ENCODE measurements at places on chromosomes 5 and 9.

- DNase-seq = no peak
Observed at GRCh38 chr5:62902126-62902525, 323.5 kb downstream of the LRRC70 start.

DNA sequence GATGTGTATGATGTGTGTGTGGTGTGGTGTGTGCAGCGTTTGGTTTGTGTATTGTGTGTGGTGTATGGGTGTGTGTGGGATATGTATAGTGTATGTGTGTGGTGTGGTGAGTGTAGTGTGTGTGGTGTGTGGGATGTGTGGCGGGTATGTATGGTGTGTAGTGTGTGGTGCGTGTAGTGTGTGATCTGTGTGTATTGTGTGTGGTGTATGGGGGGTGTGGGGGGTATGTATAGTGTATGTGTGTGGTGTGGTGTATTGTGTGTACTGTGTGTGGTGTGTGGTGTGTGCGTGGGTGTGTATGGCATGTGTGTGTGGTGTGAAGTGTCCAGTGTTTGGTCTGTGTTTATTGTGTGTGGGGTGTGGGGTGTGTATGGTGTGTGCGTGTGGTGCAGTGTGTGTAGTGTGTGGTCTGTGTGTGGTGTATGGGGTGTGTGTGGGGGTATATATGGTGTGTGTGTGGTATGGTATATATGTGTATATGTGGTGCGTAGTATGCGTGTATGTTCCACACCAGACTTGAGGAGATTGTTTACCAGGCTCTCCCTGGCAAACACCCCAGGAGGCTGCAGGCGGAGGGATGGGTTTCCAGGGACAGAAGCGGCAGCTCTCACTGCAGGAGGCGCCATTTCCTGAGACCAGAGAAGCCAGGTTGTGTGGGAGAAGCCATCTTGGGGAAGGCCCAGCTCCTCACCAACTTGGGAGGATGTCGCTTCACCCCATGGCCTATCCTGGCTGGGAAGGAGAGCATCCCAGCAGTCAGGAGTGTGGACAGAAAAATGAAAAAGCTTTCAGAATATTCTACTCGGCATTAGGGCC lies 138.1 kb downstream of the NXNL2 start:
- no peak for DNase-seq

DNA sequence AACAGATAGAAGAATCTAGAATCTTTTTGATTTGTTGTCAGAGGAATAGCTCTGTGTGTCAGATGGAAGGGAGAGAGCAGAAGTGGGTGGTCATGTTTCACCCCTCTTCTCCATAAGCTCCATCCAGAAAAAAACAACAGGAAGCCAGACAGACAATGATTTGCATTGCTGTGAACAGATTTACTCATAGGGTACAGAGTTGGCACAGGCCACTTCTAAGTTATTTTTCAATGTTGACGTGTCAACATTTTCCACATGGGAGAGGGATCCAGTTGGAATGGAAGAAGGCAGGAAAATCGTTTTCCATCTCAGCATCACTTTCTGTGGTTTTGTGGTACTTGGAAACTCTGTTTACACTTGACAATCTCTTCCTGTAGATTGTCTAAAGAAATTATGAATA lies 86.7 kb downstream of the INSYN2B start:
- DNase-seq = no peak

DNA sequence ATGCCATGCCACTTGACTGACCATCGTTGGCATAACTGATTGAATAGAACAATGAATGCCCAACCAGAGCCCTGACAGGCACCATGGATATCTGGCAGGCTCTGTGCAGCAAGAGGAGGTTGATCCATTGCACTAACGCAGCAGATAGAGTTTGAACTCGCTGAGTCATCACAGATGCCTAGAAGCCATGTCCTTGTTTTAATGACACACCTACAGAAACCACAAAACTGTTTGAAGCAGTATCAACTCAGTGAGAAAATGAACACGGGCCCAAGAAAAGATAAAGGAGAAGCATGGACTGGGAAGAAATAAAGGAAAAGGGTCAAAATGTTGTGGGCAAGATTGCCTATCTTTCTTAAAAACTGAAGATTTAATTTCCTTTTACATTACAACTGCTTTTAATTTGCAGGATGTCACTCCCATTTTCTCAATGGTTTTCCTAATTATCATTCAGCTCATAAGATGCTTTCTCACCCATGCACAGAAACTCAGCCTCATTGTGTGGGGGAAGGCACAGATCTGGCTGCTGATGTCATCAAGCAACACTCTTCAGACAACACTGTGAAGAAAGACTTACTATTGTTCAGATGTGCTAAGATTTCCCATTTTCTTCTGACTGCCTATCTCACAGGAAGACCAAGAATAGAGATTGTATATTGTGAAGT lies 129.0 kb downstream of the PIK3R1 start:
- peak; percentile 78 for DNase-seq

DNA sequence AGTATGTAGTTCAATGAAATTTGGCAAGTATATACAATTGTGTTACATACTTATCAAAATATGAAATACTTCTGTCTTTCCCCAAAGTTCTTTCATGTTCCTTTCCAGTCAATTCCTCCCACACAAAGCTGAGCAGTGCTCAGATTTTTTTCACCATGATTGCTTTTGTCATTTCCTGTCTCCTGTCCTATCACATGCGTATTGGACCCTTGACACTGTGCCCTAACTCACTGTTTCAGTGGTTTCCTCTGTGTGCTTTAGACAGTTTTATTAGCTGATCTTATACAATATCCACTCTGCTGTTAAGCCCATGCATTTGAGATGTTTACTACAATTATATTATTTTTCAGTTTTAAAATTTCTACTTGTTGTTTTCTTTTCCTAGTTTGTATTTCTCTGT lies 463.6 kb upstream of the MEF2C start:
- no peak for DNase-seq

DNA sequence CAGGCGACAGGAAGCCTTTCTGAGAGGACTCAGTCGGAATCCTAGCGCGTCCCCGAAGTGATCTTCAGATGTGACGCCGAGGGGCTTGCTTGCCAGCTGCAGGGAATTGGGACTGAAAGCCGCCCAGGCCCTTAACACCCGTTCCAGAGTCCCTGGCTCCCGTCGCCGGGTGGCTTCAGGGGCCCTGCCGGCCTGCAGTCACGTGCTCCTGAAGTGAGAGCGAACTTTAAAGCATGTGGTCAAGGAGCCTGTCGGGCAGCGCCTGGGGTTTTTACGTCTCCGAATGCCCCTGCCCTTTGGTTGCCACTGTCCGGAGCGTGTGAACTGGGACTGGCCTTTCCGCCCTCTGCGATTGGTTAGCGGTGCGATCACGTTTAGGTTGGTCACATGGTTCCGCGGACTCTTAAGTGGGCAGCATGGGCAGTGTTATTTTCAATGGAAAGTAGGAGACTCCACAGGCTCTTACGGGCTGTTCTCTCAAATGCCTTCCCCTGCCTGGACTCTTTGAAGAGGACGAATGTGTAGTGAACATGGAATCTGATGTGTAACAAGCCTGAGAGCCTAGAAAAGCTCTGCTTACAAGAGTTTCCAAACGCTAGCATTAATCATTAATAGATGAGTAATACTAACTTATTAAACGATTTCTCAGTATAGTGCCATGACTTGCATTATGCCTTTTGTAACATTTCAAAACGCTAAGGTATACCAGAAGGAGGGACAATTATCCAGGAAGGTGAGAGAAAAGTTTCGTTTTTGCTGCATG lies 1.9 kb downstream of the VLDLR start:
- peak; percentile 8 for DNase-seq

DNA sequence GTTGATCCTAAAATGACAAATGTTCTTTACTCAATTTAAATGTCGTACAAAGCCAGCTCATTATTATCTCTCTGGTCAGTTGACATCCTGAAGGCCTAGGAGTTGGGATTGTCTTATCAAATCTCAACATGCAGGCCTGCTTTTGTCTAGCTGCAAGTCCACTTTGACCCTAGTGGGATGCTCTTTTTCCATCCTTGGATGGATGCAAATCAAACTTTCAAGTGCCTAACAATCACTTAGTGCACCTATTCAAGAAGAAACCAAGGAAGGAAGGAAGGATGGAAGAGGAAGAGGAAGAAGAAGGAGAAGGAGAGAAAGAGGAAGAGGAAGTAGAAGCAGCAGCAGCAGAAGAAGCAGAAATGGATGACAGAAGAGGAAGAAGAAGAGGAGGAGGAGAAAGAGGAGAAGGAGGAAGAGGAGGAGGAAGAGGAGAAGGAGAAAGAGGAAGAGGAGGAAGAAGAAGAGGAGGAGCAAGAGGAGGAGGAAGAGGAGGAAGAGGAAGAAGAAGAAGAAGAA lies 109.6 kb downstream of the PIK3R1 start:
- no peak for DNase-seq

- no peak for DNase-seq
Observed at GRCh38 chr5:107389775-107390148, 281.0 kb downstream of the EFNA5 start.

GRCh38 chr5:167375125-167375524 lies 916.3 kb upstream of the WWC1 start:
- DNase-seq = no peak

DNA sequence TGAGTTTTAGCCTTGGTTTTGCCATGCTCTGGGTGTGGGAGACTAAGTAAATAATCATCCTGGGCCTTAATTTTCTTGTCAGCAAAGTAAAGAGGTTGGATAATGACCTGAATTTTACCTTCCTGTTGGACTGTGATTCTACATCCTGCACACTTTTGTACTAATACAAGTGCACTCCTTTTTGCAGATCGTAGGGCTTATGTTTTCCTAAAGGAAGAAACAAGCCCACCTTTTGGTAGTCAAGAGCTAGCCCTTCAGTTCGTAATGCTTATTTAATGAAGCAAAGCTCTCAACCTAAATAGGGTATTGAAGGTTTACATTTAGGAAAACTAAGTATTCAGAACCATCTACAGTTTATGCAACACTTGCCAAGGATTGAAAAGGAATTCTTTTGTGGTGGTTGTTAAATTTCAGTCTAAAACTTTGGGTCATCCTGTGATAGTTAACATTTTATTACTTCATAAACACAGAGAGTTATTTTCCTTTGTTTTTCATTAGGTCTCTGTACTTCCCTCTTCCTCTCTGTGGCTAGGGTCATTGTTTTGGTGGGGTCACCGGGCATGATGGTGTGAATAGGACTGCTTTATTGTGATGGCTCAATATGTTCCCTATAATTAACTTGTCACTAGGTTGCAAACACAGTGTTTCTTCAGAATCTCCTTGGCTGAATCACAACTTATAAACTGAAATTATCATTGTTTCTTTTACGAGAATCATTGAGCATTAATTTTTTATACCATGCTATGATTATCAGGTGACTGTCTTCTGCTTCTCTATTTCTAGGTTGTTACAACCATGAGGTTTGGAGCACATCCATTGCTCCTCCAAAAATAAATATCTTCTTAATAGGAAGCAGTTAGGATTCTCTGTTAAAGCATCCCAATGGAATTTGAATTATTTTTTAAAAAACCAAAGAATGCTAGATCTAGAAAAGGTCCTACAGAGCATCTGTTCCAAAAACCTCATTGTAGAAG lies 28.5 kb downstream of the SPINK5 start:
- no peak for DNase-seq

DNA sequence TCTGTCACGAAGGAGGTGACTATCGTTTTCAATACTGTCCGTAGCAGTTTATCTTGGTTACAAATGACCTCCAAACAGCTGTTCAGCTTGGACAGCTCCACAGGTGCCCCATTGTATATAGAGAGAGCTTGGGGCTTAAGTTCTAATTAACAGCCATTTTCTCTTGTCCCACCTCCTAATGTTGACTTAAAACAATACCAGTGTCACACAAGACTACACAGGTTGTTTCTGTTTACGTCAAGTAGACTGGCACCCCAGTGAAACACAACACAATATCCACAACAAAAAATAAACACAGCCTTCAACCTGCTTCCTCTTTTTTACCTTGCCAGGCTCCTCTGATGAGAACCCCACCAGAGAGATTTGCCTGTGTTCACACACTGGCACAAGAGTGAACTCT lies 39.8 kb upstream of the TLE1 start:
- DNase-seq = no peak

DNA sequence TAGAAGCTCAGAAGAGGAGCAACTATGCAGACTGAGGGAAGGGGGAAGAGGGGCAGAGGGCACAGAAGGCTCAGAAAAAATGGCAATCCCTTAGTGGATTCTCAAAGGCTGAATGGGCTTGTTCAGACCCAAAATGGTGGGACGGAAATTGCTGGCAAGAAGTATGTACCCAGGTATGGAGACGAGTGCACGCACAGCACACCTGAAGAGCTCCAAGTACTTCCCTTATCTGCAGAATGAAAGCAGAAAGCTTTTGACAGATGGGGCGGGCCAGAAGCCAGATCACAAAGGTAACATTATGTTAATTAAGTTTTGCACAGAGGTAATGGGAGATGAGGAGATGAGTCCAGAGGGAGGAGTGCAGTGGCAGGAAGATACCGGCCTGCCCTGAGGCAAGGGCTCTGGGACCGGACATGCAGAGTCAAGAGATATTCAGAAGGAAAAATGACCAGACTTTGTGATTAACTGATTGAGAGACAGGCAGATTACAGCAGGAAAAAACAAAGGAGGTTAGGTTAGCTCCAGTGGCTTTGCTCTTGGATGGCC lies 138.1 kb upstream of the PIK3R1 start:
- DNase-seq = no peak

DNA sequence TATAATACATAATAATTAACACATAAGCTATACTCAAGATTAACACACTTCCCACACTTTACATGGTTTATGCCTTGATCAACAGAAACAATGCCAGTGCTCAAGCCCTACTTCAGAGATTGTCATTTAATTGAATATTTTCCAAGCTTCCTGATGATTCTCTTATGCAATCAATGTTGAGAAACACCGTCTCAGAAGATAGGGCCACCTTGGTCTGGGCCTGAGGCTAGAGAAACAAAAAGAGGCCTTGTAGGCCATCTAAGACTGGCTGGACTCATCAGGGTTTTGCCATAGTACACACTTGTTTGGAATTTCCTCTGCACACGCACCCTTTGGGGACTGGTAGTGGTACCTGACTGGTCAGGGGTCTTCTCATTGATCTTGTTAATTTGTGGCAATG lies 16.3 kb downstream of the C9orf152 start:
- no peak for DNase-seq

- peak; percentile 9 for DNase-seq
Observed at GRCh38 chr9:109817146-109817845, 37.3 kb downstream of the PALM2AKAP2 start.

DNA sequence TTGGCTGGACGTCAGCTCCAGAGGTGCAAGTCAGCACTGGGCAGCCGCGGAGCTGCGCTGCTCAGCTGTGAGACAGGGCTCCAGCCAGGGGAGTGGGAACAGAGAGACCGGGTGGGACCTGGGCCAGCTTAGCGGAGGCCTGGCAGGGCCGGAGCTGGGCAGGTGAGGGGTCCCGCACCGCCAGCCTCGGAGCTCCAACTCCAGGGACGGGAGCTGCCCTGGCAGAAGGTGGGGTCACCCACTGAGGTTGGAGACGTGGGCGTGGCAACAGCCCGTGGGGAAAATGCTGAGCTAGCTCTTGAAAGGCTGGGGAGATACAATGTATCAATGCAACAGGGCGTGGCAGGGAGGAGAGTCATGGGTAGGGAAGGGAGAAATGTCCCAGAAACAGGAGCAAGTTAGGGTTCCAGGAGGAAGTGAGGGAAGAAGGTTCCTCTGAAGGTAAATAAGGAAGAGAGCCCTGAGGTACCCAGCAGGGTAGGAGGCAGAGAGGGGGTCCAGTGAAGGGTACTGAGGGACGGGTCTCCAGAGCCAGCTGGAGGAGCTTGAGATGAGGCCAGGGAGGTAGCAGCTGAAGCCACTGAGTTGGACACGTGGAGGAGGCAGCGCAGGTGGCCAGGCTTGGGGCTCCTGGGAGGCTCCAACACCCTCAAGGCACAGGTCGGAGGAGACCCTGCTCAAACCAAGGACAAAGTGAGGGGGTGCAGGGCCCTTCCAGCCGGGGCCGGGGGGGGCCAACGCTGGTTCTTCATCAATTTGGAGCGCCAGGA lies 736 bp upstream of the NKD2 start:
- DNase-seq = no peak

Data from urothelium cell line (cell line).